Eye (tissue), 1 donor: ENCODE measurements at places on chromosomes 5 and 9.

GRCh38 chr5:135102716-135103574 is 68.9 kb upstream of the PITX1 start:
- no peak for DNase-seq

DNA sequence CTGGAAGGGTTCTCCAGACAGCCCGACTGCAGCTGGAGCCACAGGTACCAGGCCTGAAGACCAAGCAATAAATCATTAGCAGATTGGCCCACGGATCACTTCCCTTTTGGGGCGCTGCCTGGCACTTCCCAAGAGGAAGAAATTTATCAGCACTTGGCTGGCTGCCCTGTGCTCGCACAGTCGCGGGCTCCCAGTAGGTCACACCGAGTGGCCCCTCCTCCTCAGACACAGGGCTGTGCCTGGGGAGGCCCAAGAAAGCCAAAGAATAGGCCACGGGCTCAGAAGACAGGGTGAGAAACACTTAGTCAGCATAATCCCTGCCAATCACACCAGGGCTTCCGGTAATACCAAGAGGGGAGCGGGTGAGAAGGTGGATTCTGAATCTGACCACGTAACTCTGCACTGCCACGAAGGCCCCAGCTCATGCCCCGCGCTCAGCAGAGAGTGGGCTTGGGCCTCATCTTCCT is 115.7 kb upstream of the MSX2 start:
- no peak for DNase-seq

GRCh38 chr9:131236161-131236560 is 40.1 kb downstream of the FAM78A start:
- DNase-seq, result no peak

DNA sequence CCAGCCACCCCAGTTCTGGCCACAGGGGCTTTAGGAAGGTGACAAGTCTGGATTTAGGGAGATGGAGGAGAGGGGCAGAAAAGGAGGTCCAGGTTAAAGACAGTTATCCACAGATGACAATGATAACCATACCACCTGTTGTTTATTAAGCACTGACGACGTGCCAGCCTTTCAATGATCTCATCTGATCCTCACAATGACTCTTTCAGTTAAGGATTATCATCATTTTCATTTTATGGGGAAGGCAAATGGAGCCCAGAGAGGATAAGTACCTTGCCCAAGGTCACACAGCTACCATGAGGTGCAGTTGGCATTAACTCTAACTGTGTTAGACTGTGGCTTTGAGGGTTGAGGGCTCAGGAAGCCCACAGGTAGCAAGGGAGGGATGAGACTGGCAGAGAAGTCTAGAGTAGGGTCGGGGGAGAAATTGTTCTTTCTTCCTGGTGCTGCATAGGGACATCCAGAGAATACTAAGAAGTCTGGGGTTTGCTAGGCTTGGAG is 21.5 kb upstream of the JADE2 start:
- no peak for DNase-seq

- no peak for DNase-seq
Measured at GRCh38 chr9:21311889-21312288, 6.8 kb upstream of the IFNA5 start.

- no peak for DNase-seq
Measured at GRCh38 chr5:177958696-177959095, 37.3 kb downstream of the PROP1 start.
